ENCODE measurements at places on chromosomes 7 and 10.

DNA sequence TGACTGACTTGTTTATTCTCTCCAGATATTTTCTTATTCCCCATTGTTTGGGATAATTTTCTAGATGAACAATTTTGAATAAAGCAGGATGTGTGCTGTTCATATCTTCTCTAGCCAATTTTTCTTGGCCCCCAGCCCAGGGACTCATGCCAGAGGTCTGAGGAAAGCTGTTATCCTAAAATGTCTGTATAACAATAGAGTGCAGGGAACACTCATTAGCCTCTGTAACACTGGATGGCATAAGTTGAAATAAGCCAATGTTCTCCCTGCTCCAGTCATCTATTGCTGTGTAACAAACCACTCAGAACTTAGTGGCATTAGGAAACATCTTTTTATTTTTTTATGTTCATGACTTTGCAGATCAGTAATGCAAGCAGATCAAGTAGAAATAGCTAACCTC lies 121.7 kb upstream of the TRIM24 start:
- no peak for DNase-seq

GRCh38 chr7:68107261-68107660 lies 1110.6 kb downstream of the TYW1 start:
- DNase-seq, result no peak

- no peak for DNase-seq
Measured at GRCh38 chr7:85025312-85025756, 161.5 kb downstream of the SEMA3D start.

DNA sequence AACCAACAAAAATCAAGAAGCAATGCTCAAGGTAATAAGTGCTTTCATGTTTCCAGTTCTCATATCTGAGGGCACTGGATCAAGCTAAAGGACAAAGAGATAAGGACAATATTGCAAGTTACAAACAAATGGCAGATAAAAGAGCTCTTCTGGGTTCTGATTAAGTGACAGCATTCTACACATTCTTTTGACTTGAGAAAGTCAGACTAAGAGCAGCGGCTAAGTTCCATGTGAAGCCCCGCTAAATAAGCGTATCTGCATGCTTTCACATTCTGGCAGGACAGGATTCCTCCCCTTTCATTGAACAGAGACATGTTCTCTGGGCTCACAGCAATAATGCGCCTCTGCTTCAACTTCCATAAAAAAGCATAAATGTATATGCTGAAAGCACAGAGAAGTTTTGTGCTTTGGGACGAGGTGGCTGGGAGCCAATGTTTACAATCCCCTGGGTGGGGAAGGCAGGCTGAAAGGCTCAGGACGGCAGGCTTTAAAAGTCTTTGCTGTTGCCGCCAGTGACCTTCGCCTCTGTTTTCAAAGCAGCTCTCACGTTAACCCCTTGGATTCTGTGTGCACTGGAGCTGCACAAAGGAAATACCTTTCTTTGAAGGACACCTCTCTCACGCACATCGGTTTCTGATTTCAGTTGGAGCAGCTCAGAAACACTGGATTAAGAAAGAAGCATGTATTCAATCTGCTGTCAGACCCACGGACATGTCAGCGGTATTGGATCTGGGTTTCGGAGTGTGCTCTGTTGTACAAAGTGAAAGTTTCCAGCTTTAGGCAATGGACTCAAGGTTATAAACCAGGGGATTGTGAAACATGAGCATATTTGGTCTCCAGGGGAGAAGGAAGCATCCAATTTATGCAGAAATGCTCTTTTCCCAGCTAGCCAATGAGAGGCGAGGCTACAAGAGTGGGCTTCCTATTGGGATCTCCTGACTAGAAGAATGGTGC lies 105.4 kb upstream of the FAM133B start:
- peak; percentile 73 for DNase-seq

DNA sequence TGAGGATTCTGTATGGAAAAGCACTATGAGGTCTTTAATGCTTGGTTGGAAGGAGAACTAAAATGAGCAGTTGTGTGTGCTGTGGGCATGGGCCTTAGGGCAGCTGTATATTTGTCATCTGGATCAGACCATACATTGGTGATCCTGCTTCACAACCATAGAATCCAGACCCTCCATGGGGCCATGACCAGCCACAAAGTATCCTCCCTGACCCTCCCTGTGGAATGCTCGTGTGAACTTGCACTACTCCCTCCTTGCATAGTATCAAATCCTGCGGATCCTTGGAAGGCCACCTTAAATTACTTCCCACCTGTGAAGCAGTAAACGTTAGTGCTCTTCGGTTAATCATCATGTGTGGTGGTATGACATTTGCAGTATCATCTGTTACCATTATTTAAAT lies 67.1 kb downstream of the BMPR1A start:
- DNase-seq, result no peak

DNA sequence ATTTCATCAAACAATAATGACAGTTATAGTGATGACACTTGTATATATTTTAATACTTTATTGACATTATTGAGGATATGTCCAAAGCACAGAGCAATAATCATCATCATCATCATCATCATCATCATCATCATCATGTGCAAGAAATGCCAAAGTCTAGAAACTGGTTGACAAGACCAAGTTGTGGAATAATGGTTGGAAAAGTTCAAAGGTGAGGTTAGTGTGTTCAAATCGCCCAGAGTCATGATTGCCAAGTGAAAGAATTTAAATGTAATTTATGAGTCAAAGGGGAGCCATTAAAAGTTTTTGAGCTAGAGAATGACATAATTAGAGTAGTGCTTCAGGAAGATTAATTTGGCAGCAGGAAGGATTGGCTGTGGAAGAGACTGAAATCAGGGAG lies 852.4 kb downstream of the SORCS1 start:
- no peak for DNase-seq
